ENCODE measurements at places on chromosomes 1 and 21.

GRCh38 chr1:222817529-222817928 is 2.7 kb downstream of the DISP1 start:
- DNase-seq = no peak

DNA sequence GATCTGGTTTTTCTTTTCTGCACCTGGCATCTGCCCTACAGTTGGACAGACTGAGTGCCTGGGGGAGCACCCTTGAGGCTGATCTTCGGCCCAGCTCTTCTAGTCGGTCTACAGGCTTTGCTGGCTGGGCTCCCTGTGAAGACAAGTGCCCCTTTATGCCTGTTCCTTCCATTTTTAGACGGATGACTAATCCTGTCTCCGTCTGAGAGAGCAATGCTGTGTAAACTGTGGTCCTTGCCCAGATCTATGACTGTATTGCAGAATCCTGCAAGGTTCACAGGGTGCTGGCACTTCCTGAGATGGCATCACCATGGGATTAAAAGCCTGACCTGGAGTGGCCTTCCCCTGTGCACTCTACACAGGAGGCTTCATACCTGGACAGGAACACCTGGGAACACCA is 47.6 kb upstream of the SAMD13 start:
- no peak for DNase-seq

GRCh38 chr1:176566004-176566975 is 103.3 kb downstream of the PAPPA2 start:
- no peak for DNase-seq

DNA sequence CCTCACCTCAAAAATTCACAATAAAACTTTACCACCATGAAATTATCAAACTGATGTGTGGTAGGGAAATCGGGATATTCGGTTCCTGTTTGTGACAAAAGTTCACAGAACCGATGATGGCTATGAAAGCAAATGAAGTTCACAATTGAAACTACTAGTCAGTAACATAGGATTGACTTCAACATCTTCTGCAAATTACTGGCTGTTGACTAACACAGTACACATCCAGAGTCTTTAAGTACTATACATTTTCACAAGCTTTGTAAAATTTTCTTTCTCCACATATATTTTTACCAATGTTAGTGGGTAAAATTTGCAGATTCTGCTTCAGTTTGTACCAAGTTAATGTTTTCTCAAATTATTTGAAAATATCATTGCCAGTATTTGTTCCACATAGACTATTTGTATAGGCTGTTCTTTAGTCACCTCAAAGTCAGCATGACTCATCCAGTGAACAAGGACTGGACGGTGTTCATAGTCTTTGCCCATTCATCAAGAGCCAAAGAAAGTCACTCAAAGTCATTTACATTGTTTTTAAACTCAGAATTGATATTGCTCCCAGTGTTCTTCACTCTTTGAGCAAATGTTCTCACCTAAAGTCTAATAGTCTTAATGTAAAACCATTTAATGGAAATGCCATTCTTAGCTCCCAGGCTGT is 213.4 kb downstream of the USP25 start:
- DNase-seq = no peak

- DNase-seq = no peak
Measured at GRCh38 chr1:218529646-218530300, 184.6 kb downstream of the TGFB2 start.

- no peak for DNase-seq
Measured at GRCh38 chr1:207503950-207504349, 8.0 kb downstream of the CR1 start.

Data from nephron progenitor cell (in vitro differentiated cells).